Hematopoietic multipotent progenitor cell treated with erythropoietin and hydrocortisone succinate and interleukin-3 and kit ligand, for 17 days (in vitro differentiated cells): ENCODE measurements at places on chromosomes 13 and 19.
A peak's percentile ranks its signal among the peaks of the same experiment; 100 is the strongest.

DNA sequence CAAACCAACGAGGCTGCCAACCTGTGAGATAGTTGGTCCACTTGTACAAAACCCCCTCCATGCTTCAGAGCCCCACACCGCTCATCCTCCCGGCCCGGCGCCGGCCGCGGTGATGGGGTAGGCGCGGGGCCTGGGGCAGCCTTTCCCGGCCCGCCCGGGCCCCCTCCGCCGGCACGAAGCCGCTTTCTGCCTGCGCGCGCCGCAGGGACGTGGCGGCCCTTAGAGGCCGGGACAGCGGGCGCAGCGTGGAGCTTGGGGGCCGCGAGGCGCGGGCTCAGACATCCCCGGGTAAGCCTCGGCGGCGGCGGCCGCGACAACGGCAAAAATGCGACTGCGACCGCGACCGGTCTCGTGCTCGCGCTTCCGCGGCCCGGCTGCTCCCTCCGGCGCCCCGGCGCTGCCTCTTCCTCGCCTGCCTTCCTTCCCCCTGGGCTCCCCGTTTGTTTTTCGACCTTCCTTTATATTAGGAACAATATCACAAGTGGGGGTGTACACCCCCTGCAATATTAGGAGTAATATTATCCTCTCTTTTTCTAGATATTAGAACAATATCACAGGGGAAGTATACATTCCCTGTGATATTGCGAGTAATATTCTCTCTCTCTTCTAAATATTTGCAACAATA is 53.9 kb upstream of the CEACAM21 start:
- no peak for DNase-seq

GRCh38 chr13:98868932-98869331 is 108.9 kb downstream of the DOCK9 start:
- no peak for DNase-seq

GRCh38 chr19:43620061-43621001 is 902 bp upstream of the ZNF428 start:
- DNase-seq: no peak

DNA sequence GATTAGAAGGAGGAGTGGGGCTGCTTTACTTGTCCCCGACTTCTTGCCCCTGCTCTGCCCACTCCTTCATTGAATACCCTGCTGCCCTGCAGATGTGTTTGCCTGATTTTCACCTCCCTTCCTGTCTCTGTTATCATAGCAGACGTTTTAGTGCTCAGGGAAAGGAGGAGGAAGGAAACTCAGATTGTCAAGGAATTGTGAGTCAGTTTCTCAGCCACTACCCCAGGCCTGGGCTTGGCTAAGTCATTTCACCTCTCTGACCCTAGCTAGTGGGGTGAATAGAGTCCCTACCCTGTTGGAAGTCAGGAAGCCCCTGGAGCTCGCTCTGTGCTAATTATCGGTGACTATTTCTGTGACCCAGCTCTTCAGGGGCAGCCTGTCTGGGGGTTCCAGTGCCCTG is 3.9 kb downstream of the BCKDHA start:
- DNase-seq: no peak

- no peak for DNase-seq
Measured at GRCh38 chr19:18587561-18587960, 1.0 kb upstream of the REX1BD start.

GRCh38 chr13:97228850-97229521 is 6.9 kb downstream of the MBNL2 start:
- no peak for DNase-seq

- DNase-seq: no peak
Measured at GRCh38 chr13:49026851-49027250, 51.1 kb downstream of the FNDC3A start.

- no peak for DNase-seq
Measured at GRCh38 chr13:92175330-92175729, 776.9 kb downstream of the GPC5 start.

DNA sequence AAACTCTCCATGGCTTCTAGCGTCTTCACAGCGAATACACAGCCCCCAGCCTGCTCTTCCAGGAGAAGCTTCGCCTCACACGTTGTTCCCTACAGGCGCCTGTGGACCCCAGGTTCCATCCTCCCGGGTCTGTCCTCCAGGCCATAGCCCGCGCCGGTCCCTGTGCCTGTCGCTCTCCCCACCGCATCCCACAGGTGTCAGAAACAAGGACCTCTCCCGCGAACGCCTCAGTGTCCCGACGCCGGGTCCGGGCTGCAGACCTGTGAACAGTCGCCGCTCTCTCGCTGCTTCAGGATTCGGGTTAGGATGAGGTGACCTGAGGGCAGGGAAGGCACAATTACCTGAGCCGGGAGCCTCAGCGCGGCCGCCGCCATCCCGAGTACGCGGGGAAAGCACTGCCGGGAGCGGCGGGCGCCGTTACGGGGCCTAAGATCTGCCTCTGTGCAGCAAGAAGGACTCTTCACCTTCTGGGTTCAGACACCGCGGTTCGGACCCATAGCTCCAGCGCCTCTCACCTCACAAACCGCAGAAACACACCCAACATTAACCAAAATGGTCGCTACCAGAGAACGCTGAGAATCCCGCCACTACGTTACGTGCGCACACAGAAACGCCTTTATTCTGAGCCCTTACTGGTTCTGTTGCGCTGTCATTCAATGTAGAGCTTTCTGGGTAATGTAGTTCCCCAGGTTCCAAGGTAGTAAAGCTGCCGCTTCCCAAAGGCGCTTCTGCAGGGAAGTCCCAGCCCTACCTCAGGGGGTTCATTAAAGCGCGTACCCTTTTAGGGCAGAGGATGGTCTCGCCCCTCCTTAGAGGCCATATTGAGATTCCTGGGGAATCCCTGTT is at the start of gene ZNF418:
TSS of gene ZNF418 (minus strand) at position 583 of the 846 bp plus-strand sequence. CDS start 1,580 bp downstream, outside the sequence.
- DNase-seq: peak; percentile 19

DNA sequence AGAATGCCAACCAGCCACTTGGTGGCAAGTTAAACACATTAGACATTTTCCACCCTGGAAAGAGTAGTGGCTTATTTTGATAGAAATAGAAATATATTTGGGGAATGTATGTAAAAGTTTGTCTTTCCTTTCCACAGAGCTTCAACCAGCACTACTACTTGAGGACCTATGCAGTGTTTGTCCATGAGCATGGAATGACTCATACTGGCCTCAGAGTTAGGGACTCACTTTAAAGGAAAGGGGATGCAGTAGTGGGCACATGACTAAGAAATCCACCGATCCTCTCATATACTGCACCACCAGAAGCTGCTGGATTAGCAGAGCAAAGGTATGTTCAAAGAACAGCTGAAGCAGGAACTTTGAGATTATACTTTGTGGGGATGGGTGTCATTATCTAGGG is 62.6 kb downstream of the LACC1 start:
- no peak for DNase-seq

DNA sequence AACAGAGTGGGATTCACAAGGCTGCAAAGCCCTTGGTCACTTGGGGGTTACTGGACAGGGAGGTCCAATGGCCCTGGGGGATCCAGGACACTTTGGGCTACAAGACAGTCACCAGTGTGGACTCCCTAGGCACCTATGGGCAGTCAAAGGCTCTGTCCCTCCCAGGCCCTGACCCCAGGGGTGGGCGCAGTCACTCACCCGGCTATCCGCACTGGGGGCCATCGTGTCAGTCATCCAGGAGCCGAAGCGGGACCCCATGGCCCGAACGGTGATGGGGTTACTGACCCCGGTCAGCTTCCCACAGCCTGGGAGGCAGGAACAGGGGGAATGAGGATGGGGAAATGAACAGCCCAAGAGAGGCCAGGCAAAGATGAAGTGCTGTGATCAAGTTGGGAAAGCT is 21.5 kb downstream of the PIN1 start:
- no peak for DNase-seq

- peak; percentile 66 for DNase-seq
Measured at GRCh38 chr19:8396563-8397203, 6.5 kb downstream of the RAB11B start.

DNA sequence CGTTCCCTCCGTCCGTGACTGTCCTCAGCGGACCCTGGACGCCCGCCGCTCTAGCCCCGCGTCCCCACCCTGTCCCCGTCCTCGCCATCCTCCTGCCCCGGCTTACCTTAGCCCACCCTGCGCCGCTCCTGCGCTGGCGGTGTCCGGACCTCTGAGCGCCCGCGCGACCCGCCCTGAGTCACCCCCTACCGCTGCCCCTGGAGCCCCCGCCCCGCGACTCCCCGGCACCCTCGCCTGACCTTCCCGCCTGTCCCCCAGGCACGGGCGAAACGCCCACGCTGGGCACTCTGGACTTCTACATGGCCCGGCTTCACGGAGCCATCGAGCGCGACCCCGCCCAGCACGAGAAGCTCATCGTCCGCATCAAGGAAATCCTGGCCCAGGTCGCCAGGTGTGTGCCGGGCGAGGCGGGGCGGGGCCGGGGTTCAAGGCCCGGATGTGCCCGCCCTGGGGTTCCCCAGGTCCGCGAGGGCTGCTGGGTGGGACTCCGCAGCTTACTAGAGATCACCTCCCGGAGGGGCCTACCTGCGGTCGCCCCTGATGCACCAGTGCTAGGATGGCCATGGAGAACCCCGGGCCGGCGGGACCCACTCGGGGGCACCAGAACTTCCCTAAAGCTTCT is 5.1 kb downstream of the HMG20B start:
- DNase-seq: no peak

- DNase-seq: no peak
Measured at GRCh38 chr19:35751839-35752745, 3.7 kb downstream of the LIN37 start.
